Stimulated activated CD4-positive, alpha-beta T cell treated with anti-CD3 and anti-CD28 coated beads, Interleukin-4, amount 100 ng/mL, for 48 hours (primary cell): ENCODE measurements at places on chromosomes 6 and 20.

DNA sequence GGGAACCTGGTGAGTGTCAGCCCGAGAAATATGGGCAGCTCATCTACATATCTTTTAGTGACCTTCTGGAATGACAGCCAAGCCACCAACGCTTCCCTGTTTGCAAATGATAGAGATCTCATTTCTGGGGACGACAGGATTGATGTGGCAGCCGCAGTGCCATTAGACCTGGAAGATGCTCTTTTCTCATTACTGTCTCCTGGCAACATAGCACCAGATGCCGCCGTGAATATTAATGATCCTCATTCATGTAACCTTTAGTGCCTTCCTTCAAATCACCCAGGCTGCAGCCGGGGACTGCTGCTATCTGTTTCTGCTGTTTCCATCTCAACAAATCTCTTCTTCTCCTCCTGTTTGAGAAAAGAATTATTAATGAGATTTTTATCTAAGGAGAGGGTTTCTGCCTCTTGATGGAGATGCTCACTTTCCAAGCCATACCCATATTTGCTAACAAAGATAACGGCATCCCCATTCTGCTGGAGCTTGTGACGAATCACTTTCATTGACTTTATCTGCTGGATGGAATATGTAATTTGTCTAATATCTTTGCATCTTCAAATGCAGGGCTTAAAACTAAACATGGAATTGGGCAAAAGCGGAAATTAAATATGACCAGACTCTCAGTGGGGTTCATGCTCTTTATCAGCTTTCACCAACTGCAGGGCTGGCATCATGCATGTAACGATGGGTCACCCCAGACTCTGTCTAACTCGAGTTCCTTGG, 74.8 kb upstream of the KIF16B start:
- DNase-seq: no peak

- DNase-seq: no peak
Measured at GRCh38 chr6:109457562-109457996, 2.0 kb upstream of the MICAL1 start.

DNA sequence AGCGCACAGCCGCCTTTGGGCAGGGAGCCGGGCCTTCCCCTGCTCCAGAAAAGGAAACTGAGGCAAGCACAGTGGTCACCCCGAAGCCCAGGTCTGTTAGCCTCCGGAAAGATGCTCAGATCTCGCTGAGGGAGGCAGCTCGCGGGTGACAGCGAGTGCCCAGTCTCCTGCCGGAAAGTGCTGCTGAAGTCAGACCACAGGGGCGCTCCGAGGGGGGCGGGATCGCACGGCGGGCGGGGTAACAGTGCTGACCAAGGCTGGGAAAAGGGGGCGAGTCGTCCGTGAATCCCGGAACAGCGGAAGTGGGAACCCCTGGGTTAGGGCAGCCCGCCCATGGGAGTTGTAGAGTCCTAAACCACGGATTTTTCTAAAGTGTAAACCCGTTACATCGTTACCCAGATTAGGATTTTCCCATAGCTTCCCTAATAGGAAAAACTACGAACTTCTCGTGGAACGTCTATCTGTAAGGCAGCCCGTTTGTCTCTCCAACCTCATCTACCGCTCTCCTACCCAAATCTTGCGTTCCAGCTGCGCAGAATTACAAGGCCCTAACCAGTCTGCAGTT, 504 bp downstream of the VPS16 start:
- DNase-seq: no peak

- no peak for DNase-seq
Measured at GRCh38 chr6:17258749-17259148, 22.4 kb upstream of the RBM24 start.

DNA sequence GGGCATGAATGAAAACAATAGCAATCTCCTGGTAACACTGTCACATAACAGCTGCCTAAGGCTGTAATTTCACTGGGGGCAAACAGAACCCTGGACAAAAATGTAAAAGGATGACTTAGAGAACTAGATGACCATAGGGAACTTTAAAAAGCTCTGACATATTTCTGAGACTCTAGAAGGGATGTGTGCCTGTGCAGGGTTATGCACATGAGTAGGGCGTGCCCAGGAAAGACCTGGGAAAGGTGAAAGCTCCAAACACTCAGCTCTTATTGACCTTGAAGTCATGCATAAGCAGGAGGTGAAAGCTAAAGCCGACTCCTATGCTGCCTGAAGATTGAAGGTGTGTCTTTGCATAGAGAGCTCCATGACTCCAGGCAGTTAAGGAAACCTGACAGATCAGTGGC, 118.4 kb upstream of the BTBD3 start:
- DNase-seq: no peak

GRCh38 chr6:107655245-107655644, 165.3 kb downstream of the SOBP start:
- no peak for DNase-seq

- DNase-seq: no peak
Measured at GRCh38 chr20:41424546-41424945, 57.9 kb upstream of the EMILIN3 start.

DNA sequence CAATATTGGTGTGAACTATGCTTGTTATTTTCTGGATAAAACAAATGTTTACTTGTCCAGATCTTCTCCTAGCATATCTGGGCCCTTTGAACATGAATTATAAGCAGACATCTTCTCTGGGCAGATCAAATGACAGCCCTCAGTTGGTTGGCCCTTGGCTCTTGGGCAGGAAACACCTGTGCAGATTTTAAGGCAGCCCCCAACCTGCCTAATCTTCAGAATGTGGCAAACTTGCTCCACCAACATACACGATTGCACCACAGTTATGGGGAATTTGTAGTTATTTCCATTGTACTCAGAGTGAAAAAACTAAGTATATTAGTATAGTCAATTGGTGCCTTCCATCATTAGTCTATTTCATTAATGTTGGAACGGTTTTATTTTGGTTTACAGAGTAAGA, 94.9 kb upstream of the KCNK16 start:
- DNase-seq: no peak

DNA sequence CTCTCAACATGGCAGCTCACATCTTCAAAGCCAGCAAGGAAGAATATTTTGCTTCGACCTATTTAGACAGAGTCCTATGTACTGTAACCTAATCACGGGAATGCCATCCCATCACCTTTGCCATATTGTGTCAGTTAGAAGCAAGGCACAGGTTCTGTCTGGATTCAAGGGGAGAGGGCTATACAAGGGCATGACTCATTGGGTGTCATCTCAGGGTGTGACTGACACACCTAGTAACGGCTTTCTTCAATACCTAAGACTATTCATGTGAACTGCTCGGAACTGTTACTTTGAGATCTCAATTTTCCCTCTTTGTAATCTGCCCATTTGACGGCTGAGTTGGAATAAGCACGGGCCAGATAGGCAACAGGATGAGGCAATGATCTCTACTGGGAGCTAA, 135.6 kb upstream of the HDGFL1 start:
- no peak for DNase-seq

DNA sequence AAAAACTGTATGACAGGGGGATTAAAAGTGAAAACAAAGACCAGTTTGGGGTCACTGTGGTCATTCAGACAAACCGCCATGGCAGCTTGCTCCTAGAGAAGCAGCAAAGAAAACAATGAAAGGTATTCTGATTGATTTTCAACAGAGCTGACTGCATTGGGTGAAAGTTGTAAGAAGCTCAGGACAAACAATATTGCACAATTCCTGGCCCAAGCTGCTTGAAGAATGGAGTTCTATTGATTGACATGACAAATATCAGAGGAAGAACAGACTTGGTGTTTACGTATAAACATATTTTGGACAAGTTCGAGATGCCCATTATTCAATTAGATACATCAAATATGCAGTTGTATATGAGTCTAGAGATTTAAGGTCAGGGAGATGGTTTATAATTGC, 62.0 kb downstream of the TRIM38 start:
- no peak for DNase-seq

GRCh38 chr6:144277605-144278227, 7.4 kb upstream of the UTRN start:
- DNase-seq: no peak

GRCh38 chr6:130158056-130158455, 64.7 kb downstream of the SAMD3 start:
- DNase-seq: no peak

GRCh38 chr6:73389854-73390253, 4.8 kb upstream of the DDX43 start:
- no peak for DNase-seq

DNA sequence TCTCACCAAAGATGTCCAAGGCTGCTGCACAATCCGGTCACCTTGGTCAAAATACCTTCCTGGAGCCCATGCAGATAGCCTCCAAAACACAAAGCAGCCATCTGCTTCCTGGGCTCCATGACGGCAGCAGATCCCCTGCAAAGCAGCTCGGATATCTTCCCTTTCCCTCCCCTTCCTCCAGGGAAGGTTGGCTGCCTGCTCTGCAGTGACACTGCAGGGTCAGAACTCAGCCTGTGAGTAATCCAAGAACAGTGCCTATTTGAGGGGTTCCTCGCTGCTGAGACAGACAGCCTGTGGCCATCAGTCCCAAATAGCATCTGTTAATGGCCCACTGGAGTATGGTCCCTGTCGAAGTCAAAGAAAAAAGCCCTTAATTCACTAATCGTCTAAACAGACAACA, 270.8 kb downstream of the PREX1 start:
- no peak for DNase-seq

GRCh38 chr6:108368431-108369030, 73.7 kb downstream of the AFG1L start:
- no peak for DNase-seq

GRCh38 chr6:134171517-134171916, 119.1 kb upstream of the SLC2A12 start:
- DNase-seq: no peak

DNA sequence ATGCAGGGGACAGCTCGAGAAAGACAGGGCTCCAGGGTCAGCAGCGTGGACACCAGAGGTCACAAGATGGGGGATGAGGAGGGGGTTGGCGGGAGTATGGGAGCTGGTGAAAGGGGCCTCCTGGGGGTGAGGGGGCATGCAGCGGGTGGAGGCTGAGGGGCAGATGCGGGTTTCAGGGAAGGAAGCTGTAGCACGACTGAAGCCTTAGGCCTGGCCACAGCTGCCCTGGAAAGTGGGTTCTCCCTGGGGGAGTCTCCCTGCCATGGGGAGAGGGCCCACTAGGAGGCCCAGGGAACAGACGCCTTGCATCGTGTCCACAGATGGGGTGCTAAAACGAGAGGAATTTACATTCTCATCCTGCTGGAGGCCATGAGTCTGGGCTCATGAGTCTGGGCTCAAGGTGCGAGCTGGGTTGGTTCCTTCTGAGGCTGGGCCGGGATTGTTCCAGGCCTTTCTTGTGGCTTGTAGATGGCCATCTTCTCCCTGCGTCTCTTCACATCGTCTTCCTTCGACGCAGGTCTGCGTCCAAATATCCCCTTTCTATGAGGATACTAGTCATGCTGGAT, 18.0 kb downstream of the APCDD1L start:
- DNase-seq: no peak

DNA sequence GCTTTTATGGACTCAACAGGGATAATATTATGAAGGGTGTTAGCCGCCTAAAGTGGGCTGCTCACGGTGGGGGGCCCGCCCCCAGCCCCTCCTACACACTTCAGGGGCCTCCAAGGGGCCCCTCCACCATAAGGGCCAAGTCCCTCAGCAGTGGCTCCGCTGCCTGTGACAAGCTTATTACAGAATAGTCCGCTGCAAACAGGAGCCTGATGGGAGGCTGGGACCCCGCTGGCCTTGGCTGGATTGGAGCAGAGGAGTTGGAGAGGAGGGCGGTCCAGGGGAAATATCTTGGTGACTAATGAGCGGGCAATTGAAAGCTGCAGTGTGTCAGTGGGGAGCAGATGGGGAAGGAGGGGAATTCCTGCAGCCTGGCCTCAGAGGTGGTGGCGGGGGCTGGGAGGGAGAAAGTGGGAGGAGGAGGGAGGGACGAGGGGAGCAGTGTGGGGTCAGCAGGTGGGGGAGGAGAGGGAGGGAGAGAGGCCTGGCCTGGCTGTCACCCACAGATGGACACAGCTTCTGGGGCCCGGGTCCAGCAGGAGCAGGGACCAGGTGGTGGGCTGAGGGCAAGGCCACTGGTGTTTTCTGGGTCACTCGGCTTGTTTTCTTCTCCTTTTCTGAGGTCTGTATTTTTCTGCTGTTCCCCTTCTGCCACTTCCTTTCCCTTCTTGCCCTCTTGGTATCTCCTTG, 57.6 kb upstream of the FOXP4 start:
- DNase-seq: no peak

DNA sequence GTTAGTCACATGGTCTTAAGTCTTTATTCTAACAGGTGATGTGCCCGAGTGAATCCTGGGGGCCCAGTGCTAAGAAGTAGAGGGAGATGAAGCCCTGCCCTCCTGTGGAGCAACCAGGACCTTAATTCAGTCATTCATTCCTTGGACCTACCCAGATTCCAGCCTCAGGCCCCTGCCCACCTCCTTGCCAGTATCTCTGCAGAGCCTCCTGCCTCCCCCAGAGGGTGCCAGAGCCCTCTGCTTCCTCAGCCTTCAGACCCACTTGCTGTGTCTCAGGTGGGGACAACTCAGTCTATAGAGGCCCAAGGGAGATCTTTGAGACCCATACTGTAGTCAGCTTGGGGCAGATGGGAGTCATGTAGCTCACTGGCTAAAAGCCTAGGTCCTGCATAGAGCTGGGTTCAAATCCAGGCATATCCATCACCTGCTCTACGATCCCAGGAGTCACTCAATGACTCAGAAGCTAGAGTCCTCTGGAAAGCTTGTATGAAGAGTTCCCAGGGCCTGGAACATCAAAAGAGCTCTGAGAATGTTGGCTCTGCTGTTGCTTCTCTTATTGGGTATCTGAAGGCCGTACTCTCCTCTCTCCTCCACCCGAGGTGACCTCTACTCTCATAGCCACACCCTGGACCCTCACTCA, 3.9 kb upstream of the SIGLEC1 start:
- DNase-seq: no peak

- DNase-seq: no peak
Measured at GRCh38 chr6:94367316-94367715, 948.0 kb upstream of the EPHA7 start.

- DNase-seq: no peak
Measured at GRCh38 chr6:151015101-151015700, 149.7 kb downstream of the MTHFD1L start.

DNA sequence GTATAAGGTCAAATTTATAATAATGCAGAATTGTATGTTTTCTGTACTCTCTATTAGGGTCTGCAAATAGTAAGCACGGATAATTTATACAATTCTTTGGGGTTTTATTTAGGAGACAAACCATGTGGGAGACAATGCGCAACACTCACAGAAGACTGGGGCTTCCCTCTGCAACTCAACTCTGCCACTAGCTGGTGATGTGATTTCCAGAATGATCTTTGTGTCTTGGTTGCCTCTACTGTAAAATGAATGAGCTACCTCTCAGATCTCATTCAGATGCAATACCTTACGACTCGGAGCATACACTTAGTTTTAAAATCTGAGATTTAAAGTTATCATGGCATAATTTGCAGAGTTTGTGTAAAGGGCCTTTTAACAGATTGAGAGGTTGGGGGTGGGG, 6.4 kb downstream of the MAN1A1 start:
- no peak for DNase-seq

GRCh38 chr6:168247443-168248147, 72.0 kb downstream of the DACT2 start:
- DNase-seq: no peak
